ENCODE measurements at places on chromosomes 4 and X.

GRCh38 chrX:56113785-56114436, 118.2 kb upstream of the KLF8 start:
- DNase-seq = no peak

- DNase-seq = peak; percentile 7
Observed at GRCh38 chrX:21873063-21873775, 17.4 kb downstream of the YY2 start.

- DNase-seq = peak; percentile 26
Observed at GRCh38 chr4:129240816-129241215, 144.9 kb downstream of the C4orf33 start.

- DNase-seq = no peak
Observed at GRCh38 chrX:154125391-154126040, 18.5 kb upstream of the OPN1LW start.

DNA sequence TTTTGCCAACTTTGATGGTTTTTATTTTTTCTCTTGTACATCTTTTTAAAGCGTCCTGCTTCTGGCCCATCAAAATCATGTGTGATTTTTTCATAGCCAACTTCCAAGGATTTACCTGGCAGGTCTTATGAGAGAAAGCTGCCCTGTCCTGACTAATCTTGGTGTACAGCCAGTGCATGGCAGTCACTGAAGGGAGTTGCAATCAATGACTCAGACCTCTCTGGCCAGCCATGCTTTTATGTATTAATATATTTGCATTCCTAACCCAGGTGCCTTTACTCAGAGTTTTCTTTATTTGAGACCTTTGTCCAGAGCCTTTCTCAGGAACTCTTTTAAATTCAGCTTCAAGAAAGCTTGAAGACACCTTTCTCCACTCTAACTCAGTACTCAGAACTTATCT, 691.5 kb upstream of the HTR2C start:
- DNase-seq = no peak

DNA sequence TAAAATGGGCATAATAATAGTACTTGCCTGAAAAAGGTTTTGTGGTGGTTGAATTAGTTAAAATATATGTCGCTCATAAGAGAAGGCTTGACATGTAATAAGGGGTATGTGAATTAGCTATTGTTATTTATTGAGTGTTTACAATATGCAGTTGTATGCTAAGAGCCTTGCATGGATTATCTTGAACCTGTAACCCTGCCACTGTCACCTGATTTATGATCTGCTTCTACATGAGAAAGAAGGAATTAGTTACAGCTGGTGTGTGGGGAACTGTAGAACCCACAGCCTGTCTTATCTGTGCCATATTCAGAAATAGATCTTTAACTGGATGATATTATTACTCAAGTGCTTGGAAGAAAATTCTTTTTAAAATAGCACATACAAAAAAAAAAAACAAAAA, 227.7 kb downstream of the LDB2 start:
- DNase-seq = no peak

All from muscle of leg (tissue), 16 donors.